ENCODE measurements at places on chromosomes 6 and 20.
A peak's percentile ranks its signal among the peaks of the same experiment; 100 is the strongest.

GRCh38 chr6:39243809-39244208 is 14.5 kb upstream of the KCNK5 start:
- DNase-seq: no peak

DNA sequence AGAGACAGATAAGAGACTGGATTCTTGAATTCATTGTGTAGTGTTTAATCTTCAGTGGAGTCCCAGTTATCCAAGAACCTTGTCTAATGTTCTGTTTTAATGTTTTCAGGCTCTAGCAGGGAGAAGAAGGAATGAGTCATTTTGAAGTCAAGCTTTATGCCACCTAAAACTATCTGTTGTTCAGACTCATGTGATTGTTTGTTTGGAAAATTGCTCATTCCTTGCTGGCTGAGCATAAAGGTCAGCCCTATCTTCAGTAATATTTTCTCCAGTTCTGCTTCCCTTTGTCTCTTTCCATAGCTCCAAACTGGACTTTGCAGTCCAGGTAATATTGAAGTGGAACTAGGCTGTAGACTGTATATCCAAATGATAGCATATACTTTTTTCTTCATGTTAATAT is 34.2 kb downstream of the CLVS2 start:
- no peak for DNase-seq

GRCh38 chr20:14785065-14785743 is 447.8 kb upstream of the FLRT3 start:
- no peak for DNase-seq

- no peak for DNase-seq
These were observed 8.9 kb upstream of the MLN start for GRCh38 chr6:33812669-33813068.

DNA sequence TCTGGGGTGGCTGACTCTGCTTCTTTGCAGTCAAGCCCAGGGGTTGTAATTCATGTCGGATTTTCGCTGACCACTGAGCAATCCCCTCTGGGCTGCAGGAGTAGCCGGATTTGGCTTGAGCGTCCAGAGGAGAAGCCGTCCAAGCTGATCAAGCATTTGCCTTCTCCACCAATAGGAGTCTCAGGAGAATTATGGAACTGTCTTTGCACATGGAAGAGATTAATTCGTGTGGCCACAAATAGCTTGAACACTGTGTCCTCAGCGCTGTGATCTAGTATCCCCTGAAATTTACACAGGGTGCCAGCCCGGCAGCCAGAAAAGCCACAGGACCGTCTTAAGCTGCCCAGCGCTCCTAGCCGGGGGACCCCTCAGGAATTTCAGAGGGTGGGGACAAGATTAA is 37.1 kb downstream of the EYA2 start:
- no peak for DNase-seq

DNA sequence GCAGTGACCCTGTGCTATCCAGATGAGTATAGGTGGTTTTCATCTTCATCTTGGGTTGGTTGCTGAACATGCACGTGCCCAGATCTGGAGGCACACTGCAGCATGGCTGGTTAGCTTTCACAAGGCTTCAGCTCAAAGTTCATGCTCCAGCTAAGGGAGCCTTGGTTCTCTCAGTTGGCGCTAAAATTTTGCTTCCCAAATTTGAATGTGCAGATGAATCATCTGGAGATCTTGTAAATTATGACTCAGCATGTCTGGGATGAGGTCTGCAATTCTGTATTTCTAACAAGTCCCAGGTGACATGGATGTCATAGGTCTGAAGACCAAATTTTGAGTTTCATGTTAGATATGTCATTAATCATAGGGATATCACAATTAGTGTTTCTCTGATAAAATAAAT is 230.8 kb downstream of the FOXA2 start:
- no peak for DNase-seq

- no peak for DNase-seq
These were observed 809.9 kb downstream of the KIF16B start for GRCh38 chr20:15763366-15763765.

DNA sequence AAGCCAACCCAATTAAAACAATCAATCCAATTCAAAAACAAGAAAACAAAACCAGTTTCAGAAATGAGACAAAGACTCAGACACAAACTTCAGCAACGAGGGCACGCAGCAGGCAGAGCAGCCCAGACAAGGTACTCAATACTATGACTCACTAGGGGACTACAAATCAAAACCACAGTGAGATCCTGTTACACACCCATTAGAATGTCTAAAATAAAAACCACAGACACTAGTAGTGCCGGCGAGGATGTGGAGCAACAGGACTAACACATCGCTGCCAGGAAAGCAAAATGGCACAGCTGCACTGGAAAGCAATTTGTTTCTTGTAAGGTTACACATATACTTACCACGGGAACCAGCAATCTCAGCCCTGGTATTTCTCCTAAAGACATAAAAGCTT is 28.4 kb upstream of the MAS1L start:
- DNase-seq: no peak

DNA sequence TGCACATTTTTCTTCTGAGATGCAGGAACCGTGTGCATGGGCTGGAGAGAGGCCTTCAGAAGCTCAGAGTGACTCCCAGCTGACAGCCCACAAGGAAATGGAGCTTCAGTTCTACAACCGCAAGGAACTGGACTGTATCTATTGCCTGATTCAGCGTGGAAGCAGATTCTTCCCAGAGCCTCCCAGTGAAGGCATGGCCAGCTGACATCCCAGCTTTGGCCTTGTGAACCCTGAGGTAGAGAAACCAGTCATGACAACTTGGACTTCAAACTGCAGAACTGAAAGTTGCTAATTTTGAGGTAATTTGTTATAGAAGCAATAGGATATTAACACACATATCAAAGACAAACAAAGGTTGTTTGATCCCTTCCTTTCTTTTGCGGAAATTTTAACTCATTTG is 94.3 kb upstream of the NOX3 start:
- DNase-seq: no peak

GRCh38 chr6:7684843-7685242 is 41.1 kb upstream of the BMP6 start:
- DNase-seq: no peak

DNA sequence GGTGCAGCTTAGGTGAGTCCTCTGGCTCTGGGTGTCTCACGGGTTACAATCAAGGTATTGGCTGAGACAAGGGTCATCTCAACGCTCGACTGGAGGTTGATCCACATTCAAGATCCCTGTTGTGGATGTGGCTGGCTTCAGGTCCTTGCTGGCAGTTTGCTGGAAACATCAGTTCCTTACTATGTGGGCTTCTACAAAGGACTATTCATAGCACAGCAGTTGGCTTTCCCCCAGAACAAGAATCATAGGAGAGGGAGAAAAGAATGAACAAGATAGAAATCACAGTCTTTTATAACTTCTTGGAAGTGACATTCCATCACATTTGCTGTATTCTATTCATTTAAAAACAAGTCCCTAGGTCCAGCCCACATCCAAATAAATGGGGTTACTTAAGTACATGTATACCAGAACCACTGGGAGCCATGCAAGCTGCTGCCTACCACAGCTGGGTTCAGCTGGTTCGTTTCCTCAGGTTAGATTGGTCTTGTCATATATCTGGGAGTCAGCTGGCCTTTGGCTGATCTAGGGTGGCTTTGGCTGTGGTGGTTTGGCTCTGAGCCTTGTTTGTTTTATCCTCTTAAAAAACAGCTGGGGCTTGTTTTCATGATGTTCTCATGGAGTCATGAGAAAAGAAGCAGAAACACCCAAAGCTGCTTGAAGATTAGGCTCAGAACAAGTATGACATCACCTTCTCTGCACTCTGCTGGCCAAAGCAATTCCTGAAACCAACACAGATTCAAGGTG is 433.2 kb upstream of the SPTLC3 start:
- DNase-seq: no peak

DNA sequence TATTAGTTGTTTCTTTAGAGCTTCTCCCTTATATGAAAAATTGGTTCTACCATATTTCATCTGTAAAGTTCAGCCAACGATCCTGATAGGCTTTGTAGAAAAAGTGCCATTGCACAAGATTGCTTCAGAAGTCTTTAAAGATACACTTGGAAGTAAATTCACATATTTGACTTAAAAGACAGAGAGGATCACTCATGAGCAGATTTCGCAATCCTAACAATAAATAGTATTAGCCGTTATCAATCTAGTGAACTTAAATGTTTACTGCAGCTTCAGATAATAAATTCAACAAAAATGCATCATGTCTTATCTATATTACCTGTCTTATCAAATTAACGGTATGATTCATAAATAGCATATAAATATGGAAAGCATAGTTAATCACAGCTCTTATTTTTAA is 8.7 kb upstream of the SLC17A4 start:
- DNase-seq: no peak

DNA sequence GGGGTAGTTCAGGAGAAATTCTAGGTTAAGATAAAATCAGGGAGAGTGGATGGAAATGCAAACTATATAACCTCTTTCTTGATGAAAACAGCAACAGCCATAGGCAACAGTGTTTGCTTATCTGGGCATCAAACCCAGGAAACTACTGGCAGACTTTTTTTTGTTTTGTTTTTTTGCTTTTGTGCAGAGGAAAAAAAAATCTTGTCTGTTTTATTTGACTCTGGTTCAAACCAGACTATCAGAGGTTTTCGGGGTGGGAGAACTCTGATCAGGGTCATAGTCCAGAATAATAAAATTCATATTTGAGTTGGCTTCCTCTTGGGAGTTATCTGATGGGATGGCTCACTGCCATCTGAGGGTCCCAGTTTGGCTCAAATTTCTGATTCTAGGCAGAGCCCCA is 88.8 kb upstream of the ZNFX1 start:
- DNase-seq: no peak

DNA sequence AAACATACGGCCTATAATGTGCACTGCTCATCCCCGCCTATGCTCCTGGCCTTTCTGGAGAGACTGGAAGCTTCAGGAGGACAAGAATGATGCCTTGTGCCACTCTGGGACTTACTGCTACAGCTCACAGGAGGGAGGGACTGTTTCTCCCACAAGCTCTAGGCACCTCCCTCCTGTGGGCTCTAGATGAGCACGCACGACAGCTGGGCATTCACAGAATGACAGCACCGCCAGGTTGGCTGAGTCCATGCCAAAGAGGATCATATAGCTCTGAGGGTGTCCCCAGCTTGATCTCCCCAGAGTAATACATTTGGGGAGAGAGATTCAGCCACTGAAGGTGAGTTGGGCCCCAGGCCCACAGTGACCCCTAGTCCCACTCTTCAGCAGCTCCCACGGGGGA is 10.1 kb upstream of the PGC start:
- no peak for DNase-seq

GRCh38 chr6:10184371-10185227 is 230.3 kb downstream of the TFAP2A start:
- DNase-seq: no peak

- peak; percentile 40 for DNase-seq
These were observed 11.5 kb downstream of the FOXC1 start for GRCh38 chr6:1621070-1621701.

GRCh38 chr6:7119272-7119801 is 11.6 kb downstream of the RREB1 start:
- no peak for DNase-seq

DNA sequence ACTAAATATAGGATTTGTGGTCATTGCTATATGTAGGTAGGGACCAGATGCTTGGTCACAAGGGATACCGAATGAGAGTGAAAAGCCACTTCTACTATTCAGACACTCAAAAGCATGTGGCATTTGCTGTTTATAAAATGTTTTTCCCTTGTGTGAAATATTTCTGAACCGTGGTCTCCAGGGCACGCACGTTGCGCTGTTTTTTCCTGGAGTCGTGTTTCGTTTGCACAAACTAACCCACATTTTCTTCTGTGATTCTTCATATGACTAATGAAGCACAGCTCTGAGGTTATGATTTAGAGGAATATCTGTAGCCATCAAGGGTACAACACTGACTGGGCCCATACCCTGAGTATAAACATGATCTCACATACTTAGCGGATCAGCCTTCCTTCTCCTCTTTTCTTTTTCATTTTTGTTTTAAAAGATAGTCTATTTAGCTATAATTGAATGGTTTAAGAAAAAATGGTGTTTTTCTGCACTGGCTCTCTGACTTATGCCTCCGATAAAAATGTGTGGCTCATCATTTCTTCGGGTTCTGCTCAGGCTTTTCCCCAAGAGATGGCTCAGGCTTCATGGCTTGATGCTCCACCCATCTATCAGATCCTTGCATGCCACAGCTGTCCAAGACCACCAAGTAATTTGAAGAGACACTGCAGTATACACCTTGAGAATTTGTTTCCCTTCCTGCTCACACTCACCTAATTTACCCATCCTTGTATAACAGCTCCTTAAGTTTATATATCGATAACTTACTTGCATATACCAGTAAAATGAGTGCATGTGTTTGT is 59.9 kb upstream of the HBS1L start:
- DNase-seq: no peak

All from naive thymus-derived CD8-positive, alpha-beta T cell (primary cell).